ENCODE measurements at places on chromosomes 7 and 10.

DNA sequence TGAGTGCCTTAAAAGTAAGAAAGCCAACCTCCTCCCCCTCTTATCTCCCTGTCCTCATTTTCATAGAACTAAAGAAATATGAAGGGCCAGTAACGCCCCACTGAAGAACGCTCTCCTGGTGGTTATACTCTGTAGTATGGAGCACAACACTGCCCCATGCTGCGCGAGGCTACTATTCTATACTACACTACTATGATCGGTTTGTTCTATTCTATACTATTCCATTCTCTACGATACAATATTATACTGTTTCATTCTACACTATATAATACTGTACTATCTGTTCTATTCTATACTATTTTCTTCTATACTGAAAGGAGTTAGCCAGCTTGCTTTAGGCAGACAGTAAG is 34.8 kb downstream of the DIP2C start:
- no peak for DNase-seq

DNA sequence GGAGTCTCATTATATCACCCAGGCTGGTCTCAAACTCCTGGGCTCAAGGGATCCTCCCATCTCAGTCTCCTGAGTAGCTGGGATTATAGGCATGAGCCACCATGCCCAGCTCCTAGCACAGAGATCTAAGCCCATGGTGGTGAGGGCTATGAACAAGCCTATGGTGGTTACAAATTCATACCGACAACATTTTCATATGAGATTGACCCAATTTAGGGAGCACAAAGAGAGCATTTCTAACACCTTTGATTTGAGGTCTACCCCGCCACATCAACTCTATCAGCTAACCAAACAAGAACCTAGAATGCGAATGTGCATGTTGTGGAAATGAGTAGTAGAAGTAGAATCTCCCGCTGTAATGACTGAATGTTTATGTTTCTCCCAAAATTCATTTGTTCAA is 14.2 kb upstream of the PRF1 start:
- DNase-seq = no peak

- DNase-seq = no peak
These were observed 174.7 kb upstream of the GRB10 start for GRCh38 chr7:50957431-50957830.

- no peak for DNase-seq
These were observed 470.5 kb downstream of the RPS24 start for GRCh38 chr10:78504181-78504580.

- DNase-seq = no peak
These were observed 49.8 kb downstream of the TPK1 start for GRCh38 chr7:144786079-144786478.

DNA sequence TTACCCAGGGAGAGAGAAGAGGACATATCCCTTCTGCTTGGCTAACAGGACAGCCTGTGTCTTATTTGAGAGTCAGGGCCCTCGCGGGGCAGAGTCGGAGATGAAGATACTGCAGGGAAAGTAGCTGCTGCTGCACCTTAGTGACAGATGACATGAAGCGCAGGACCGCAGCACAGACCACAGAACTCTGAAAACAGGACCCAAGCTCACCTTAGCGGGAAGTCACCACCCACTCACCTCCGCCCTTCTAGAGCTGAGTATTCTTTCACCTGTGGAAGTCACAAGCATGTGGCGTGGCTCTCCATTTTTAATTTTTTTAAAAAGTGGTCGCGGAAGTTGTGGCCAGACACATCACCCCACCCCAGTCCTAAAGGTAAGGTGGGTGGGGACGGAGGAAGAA is 191.4 kb downstream of the FAM107B start:
- peak; percentile 51 for DNase-seq

DNA sequence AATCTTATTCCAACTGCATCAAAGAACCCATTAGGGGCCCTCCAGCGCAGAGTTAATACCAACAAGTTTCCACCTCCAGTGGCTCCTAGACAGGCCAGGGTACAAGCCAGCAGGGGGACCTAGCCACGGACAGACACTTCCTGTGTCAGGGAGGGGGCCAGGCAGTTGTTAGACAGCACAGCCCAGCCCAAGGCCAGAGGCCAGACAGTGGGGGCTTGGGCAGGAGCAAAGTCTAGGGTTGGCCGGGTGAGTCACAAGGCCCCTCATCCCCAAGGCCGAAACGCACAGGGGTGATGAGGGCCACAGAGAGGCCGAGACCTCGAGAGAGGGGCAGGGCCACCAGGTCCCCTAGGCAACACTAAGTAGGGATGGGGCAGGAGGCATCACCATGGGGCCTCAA is 19.3 kb upstream of the OPTN start:
- DNase-seq = no peak

DNA sequence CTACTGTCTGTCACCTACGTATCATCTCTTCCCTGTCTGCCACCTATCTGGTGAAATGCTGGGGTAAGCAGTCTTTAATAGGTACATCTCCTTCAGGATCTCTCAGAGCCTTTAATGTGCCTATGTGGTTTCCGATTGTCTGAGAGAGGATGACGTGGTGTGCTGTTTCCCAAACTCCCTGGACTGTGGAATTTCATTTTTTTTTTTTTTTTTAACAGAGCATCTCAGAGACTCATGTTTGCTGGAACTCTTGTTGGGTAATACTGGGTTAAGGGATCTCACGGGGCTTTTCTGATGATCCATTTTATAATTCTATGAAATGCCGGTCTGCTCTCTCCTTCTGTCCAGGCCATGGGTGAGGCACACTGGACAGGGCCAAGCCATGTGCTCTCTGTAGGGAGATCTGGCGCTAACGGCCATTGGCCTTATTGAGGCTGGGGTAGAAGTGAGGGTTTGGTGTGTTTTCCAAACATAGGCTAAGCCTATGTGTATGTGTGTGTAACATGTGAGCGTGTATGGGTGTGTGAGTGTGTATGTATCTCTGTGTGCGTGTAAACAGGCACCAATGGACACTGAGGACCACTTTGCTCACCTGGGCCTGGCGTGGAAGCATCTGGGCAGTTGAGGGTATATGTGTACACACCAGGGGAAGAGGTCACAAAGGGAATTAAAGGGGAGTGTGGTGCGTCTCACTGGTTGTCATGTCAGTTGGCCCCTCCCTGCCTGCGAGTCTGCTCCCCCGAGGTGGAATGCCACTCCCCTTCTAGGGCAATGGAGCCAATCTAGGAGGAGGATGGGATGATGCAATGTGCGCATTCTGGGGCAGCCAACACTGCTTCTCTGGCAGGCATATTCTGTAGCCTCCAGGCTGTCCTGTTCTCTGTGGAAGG is 7.8 kb downstream of the ADRA2A start:
- DNase-seq = no peak

DNA sequence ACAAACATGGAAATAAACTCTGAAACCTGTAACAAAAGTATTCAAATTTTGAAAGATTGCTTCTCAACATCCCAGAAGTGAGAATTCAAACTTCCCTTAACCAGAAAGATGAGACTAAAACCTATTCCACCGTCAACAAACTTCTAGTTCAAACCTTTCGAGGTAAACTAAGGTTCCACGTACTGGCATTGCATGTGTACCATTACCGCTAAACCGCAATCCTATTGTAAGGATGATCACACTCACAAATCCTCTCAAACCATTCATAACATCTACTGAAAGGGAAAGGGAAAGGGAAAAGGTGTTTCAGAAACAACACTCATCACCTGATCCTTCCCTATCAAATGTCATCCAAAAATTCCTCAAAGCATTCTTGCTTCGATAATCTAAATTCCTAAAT is 3.1 kb downstream of the SMURF1 start:
- DNase-seq = no peak

DNA sequence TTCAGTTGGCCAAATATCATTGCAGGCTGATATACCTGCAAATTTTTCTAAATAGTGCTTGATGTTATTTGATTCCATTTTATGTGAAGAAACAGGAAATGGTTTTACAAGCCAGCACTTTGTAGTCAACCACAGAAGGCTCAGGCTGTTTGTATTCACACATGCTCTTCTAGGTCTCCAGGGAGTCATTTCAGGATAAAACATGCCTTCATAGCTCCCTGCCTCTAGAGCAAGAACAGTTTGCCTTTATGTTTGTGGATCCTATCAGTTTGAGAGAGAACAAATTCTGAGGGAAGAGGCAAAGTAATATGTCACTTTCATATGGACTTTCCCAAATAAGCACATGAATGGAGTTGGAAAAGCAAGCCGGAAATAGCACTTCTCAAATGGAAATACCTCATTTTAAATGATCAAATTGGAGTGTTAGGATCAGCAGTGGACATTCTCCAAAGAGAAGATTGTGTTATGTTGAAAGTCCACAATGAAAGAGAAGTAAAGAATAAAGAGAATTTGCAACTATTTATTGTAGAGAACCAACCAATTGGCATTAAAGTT is 277.6 kb downstream of the KCND2 start:
- no peak for DNase-seq

- no peak for DNase-seq
These were observed 26.7 kb downstream of the GNA12 start for GRCh38 chr7:2817456-2817855.

DNA sequence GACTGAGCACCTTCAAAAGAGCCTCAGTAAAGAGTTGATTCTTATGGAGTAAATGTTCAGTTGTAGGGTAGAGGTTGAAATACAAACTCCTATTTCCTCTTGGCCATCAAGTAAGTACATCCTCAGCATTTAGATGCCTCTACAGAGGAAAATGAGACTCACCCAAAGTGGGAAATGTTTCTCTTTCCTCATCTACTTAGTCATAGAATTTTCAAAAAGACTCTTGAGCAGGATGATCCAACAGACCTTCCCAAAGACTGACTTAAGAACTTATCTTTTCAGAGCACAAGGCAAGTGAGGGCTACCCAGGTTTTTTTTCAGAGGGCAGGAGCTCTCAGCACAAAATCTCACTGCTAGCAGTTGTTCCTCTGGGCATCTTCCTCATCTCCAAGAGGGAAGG is 449.1 kb downstream of the KCNMA1 start:
- DNase-seq = no peak

GRCh38 chr7:66542528-66543269 is 86.0 kb upstream of the KCTD7 start:
- DNase-seq = no peak

GRCh38 chr10:98134117-98134430 is 383 bp upstream of the R3HCC1L start:
- DNase-seq = no peak

DNA sequence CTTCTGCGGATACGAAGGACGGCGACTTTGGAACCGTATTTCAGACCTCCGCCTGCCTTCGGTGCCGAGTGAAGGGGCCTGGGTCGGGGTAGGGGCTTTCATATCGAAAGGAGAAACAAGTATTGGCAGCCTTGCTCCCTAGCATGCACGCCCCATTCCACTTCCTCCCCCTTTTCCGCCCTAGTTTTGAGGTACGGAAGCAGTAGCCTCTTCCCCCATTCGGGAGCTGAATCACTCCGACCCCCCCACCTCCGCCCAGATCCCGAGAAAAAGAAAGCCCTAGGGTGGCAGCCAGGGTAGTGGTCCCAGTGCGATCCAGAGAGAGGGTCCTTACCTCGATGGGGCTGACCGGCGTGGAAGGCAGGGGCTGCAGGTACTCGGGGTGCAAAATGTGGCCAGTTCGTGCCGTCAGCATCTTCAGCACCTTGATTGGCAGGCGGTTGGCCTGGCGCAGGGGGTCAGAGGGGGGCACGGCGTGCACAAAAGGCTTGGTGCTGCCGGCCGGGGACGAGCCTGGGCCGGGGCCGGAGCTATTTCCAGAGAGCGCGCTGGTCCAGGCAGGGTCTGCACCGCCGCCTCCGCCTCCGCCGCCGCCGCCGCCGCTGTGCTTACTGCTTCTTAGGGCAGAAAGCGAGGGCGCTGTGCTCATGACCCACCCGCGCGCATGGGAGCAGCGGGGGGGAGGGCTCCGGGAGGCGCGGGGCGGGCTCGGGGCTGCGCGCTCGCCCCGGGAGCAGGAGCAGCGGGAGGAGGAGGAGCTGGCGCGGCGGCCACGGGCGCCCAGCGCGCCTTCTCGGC is 594 bp downstream of the ZNF503 start:
- DNase-seq = no peak

DNA sequence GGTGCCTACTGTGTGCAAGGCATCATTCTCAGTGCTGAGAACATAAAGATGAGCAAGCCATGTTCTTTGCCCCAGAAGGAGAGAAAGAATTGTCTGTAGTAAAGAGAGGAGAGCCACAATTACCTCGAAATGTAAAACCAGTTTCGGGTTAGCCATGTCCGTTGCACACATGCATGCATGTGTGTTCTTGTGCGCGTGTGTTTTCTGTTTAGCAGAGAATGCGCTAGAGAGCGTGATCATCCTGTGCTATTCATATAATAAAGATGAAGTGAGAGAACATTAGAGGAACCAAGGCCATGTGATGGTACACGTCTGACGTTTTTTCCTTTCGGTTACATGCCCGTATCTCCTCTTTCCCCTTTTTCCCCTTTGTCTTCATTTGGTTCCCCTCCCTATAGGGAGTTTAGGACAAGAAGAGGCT is 158.2 kb downstream of the CELF2 start:
- no peak for DNase-seq

All from stimulated activated CD4-positive, alpha-beta T cell treated with anti-CD3 and anti-CD28 coated beads, Interleukin-15, amount 100 ng/mL, for 1 hour (primary cell).